ENCODE measurements at places on chromosomes 11 and 22. TPM values are rescaled to one million over a fixed set of nuclear protein-coding genes. Genes with fewer than 3 reads are reported as not detected.

MGAT3 gene
- polyA plus RNA-seq, result 0.36 TPM

POU2AF3 gene
- 3.8 TPM for polyA plus RNA-seq

MYO7A gene
- 1.2 TPM for polyA plus RNA-seq

BAIAP2L2 gene
- 2.6 TPM for polyA plus RNA-seq

AMPD3 gene
- polyA plus RNA-seq, result 4.3 TPM

RRAS2 gene
- polyA plus RNA-seq, result 10.9 TPM

PHOX2A gene
- not detected for polyA plus RNA-seq

AMOTL1 gene
- 15.4 TPM for polyA plus RNA-seq

DTX4 gene
- polyA plus RNA-seq, result 2.4 TPM

DNAJB7 gene
- polyA plus RNA-seq, result not detected

INPPL1 gene
- 28.9 TPM for polyA plus RNA-seq
